SK-N-DZ (cell line): ENCODE measurements at places on chromosomes 16 and 17.

GRCh38 chr16:28925386-28926228 is 569 bp upstream of the RABEP2 start:
- no peak for DNase-seq

DNA sequence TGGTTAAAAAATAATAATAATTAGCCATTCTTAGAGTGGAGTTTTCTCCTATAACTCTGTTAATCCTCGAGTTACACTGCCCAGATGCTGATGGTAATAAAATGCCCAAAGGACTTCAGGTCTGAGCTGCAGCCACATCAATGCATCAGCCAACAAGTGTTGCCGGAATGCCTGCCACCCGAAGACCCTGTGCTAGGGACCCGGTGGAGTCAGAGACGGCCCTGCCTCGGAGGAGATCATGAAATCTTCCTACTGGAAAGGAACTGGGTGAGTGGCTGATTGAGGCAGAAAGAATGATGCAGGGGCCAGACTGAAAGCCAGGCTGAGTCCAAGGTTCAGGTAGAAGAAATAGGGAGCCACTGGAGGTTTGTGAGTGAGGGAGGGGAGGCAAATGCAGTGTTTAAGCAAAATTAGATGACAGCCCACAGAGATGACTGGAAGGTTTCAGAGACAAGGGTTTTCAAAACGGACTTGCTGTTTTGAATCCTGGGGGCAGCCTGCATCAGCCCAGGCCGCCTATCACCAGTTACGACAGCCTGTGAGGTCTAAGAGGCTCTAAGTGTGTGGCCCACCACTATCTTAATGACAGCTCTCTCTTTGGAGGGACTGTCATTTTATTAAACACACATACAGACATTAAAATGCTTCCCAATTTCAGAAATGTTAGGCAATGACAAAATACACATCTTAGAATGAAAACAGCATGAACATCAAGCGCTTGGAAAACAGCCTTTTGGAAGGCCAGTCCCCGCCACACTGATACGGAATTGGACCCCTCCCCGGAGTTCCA is 100.0 kb downstream of the ZNF423 start:
- no peak for DNase-seq

- DNase-seq = no peak
These were observed 7.6 kb downstream of the MRM1 start for GRCh38 chr17:36608794-36609497.

DNA sequence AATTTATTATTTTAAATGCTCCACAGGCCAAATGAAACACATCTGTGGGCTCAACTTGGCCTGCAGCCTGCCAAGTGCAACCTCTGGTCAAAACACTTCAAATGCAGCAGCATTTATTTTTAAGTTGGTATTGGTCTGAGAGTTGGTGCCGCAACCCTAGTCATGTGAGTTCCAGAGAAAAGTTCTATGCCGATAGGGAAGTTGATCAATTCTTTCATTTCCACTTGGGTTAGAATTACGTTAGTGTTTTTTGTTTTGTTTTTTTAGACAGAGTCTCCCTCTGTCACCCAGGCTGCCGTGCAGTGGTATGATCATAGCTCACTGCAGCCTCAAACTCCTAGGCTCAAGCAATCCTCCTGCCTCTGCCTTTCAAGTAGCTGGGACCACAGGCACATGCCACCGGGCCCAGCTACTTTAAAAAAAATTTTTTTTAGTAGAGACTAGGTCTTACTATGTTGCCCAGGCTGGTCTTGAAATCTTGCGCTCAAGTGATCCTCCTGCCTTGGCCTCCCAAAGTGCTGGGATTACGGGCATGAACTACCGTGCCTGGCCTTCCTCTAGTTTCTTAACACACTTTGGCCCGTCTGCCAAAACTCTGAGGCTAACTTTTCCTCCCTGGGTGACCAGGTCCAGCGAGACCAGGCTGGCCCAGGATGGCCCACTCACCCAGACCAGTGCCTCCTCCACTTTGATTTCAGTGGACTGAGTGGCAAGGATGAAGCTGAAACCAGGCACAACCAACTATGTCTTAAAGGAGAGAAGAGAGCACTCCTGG is 221.1 kb downstream of the MRTFB start:
- no peak for DNase-seq
